ENCODE measurements at places on chromosomes 1 and 21.

DNA sequence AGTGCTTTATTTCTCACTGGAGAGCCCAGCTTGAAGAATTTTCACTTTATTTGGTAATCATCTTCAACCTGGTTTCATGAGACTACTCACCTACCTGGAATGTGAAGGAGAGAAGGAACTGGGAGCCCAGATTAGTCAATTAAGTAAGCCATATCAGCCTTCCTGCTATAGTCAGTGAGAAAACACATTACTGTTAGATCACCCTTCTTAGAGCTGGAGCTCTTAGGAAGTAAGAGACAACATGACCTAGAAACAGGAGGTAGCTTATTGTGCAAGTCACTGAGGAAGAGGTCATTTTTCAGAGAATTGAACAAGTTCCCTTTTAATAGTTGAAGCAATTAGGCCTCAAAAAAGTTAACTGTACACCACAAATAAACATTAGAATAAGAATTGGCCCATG, 49.2 kb upstream of the TEKT2 start:
- no peak for DNase-seq

- no peak for DNase-seq
Observed at GRCh38 chr1:39992234-39992633, 37.3 kb downstream of the MFSD2A start.

GRCh38 chr1:167861664-167862381, 52.1 kb downstream of the ADCY10 start:
- DNase-seq, result no peak

DNA sequence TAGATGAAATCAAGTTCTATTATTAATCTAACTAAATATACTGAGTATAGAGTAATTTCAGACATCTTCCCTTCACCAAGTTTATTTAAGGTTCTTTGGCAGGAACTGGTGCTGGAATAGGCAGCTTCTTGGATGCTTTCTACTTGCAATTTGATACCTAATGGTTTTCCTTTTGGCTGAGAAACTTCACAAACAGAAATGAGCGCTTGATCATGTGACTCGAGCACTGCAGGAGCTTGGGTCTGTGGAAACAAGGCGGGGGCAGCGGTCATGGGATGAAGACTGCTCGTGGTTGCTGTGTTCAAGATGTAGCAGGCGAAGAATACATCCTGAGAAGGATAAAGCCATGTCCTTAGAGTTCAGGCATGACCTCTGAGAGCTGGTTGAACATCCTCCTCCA, 136.8 kb downstream of the PTPRC start:
- DNase-seq, result no peak
